ENCODE measurements at places on chromosomes 2 and 18. TPM values are rescaled to one million over a fixed set of nuclear protein-coding genes. Genes with fewer than 3 reads are reported as not detected.

DNA sequence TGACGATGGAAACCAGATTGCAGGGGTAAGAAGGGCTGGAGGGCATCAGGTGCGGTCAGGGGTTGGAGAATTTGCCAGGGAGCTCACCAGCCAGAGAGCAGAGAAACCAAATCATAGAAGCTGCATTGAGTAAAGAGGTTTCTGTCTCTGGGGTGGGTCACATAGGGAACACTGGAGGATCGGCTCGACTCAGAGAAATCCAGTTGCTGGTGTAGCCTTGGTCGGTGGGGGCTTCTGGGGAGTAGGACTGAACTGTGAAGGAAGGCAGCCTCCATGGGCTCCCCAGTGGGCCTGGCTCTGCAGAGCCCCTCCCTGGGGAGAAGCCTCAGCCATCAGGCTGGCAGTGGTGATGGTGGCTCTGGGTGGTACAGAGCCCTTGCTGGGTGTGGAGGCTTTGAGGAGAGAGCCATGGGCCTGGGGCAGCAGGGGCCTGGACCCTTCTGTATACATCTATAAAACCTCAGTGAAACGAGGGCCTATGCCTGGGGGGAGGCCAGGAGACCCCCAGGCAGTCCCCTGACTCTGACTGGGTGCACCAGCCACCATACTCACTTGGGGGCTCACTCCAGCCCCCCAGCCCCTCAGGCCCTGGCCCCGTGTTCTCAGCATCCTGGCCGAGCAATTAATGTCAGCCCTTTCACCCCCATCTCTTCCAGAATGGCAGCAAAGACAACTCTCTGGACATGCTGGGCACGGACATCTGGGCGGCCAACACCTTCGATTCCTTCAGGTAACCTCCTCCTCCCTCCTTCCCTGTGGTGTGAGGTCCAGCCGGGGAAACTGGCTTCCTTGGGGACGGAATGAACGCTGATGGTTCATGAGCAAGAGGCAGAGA is 124.5 kb downstream of the CTIF start:
- DNase-seq, result no peak

DNA sequence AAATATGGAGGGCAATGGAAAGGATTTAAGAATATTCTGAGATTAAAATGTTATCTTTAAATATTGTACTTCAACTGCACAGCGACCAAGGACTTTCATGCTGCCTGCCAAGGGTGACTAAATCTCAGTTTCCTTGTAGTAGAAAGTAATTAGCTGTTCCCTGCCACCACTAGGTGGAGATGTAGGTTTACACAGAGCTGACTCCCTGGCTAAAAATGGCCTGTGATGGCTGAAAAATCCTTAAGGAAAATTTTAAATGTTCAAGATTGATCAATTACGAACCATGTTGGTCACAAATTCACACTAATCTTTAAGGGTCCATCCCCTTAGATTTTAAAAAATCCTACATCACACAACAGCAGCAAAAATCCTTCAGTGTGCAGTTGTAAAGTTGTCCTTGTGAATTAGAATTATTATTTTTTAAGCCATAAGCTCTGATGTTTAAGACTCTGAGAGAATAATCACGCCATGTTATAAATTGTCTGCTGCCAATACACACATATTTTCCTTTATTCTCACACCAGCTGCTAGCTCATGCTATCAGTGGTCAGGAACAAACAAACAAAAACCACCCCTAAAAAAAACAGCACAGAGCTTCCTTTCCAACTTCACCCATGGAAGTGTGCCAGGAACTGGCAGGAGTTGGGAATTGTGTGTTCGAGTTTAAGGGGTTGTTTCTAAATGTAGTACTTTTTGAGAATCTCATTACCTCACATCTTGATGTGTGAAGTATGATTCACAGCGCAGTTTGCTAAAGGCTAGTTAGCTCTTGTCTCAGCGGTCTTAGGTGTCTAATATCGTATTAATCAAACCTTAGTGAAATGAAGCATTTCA is 399.8 kb downstream of the TMEM182 start:
- DNase-seq, result peak; percentile 36

DNA sequence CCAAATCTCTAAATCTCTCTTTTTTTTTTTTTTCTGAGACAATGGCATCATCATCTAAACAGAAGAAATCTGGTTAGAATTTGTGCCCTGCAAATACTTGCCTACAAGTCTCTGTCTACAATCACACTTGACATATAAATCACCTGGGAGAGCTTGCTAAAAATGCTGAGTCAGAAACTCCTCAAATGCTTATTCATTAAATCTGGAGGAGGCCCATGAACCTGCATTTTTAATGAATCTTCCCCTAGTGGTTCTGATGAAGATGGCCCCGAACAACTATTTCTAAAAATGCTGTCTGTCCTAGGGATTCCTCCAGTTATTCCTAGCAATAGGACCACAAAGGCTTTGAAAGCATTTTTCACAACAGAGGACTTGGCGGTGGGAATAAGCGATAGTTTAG is 1.6 kb upstream of the CSRNP3 start:
- DNase-seq, result no peak

DNA sequence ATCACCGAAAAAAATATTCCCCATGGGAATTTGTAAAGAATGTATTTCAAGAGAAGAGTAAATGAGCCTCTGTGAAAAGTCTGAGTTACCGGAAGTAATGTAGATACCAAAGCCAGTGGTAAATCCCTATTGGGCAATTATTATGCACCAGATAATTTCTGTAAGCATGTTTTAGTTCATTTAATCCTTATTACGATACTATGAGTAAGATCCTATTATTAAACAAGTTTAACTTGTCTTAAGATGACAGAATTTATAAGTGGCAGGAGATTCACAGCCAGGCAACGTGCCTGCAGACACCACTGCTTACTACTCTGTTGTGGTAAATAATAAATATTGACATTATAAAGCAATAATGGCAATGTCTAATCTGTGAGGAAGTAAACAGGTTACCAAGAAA is 280.8 kb upstream of the RGPD4 start:
- no peak for DNase-seq

The UGT1A3 gene
- total RNA-seq, result not detected

- no peak for DNase-seq
Observed at GRCh38 chr18:78685250-78685979, 294.2 kb upstream of the SALL3 start.

DNA sequence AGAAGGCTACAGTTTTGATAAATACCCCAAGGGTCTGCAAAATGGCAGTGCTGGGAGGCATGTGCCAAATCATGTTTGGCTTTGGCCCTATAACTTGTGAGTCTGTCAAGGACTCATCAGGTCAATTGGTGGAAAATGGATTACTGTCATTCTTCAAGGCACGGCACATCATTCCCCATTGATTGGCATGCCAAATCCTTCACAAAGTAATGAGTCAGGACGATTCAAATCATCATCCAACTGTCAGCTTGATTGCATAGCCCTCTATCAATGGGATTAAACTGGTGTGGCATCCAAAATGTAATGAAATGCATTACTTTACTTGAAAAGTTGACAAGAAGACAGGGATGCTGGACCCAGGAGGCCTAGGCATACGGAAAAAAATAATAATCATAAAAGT is 441.6 kb upstream of the PIK3C3 start:
- no peak for DNase-seq

DNA sequence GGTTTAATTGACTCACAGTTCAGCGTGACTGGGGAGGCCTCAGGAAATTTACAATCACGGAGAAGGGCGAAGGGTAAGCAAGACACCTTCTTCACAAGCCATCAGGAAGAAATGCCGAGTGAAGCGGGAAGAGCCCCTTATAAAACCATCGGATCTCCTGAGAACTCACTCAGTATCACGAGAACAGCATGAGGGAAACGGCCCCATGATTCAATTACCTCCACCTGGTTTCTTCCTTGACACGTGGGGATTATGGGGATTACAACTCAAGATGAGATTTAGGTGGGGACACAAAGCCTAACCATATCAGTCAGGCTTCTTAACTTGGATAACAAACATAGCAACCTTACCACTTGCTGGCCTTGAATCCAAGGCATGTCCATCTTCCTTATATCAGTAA is 289.0 kb upstream of the STON1 start:
- no peak for DNase-seq

The SRD5A2 gene
- not detected for total RNA-seq

GRCh38 chr2:29119211-29119610 is 4.0 kb downstream of the CLIP4 start:
- no peak for DNase-seq

DNA sequence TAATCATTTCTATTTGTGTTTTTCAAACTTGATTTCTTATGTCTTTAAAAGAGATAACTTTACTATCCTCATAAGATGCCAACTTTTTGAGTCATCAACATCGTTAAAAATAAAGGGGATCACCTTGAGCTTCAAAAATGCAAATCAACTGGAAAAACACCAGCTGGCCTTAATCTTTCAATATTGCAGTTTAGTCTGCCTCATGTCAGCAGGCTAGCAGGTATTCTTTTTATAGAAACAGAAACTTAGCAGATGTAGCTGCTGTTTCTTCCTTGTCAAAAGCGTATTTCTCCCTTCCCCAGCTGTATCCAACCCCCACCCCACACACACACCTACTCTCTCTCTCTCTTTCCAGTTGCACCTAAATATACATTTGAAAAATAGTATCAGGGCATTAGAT is 154.1 kb upstream of the ZNF804A start:
- no peak for DNase-seq

- no peak for DNase-seq
Observed at GRCh38 chr18:55983433-55983832, 395.4 kb upstream of the TCF4 start.

The ANKRD30BL gene
- total RNA-seq, result not detected

DNA sequence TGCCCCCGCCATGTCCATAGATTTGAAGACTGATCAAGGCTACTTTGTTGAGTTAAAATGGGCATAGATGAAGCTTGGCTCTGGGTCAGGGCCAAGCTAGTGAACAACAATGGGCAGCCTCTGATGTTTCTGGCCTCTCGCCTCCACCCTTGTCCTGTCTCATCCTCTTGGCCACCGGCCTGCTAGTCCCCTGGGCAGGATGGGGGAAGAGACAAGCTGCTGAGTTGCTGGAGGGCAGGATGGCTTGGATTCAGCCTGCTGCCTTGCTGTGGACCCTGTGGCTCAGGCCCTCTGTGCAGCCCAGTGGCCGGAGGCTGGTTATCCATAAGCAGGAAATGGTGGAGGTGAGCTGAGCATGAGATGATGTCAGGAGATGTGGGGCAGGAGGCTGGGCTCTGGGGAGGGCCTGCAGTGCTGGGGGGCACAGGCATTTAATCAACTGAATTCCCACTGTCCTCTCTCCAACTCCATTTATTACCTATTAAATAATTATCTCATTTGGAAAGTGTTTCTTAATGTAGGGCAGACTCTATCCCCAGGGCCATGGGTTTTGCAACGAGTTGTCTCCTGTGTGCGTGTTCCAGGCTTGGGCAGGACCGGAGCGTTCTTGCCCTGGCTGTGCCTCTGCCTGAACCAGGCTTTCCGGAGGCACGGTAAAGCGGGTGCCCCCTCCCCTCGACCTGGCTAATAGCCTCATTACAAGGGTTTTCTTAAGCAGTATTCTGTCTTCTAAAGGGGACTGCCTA is 122.9 kb downstream of the GLI2 start:
- peak; percentile 32 for DNase-seq

- peak; percentile 32 for DNase-seq
Observed at GRCh38 chr18:21191596-21192307, 50.3 kb upstream of the GREB1L start.

GRCh38 chr2:236862961-236863728 is 222.5 kb upstream of the COPS8 start:
- DNase-seq, result no peak

DNA sequence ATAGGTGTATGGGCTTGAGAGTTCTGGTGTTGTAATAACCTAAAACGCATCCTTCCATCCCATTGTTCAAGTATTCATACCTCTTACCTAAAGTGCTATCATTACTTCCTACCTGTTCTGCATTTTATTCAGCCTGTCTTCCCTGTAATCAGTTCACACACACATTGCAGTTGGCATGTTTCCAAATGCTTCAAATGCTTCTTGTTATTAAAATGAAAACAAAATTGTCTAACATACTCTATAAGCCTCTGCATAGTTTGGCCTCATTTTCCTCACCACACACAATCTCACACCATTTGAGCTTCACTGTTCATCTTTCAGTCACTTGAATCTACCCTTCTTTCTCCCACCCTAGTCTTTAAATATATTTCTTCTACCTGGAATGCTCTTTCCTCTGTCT is 1178.2 kb upstream of the NRXN1 start:
- no peak for DNase-seq

The LYG2 gene
- not detected for total RNA-seq

The GAREM1 gene
- not detected for total RNA-seq

DNA sequence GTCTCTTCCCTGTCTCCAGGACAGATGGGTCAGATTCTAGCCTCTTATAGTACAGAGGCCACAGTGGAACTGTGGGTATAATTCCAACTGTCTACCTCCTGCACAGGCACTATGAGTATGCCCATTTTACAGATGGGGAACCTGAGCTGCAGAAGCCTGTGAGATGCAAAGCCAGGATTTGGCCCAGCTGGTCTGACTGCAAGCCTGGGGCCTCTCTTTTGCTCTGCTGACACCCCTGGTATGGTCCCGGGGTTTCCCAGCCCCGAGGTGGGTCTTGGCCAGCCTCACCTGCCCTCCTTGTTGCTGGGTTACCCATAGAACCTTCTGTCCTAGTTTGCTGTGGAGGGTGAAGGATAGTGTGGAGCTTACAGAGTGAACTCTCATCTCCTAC is 9.8 kb downstream of the HS6ST1 start:
- DNase-seq, result no peak

The PROKR1 gene
- total RNA-seq, result not detected

DNA sequence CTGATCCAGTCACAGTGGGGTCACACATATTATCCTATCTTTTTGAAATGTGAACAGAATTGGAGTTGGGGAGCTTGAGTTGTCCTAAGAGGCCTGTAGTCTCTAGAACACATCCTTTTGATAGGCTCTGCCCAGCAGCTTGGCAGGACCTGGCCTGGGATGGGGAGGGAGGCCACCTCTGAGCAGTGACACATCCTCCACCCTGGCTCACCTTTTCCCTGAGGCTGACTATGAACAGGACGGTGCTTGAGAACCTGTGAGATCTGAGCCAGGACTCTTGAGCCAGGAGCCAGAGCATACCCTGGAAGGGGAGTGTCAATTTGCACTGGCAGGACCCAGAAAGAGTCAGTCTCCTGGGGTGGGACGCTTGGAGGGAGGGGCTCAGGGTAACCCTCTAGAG is 17.7 kb upstream of the ATP6V1B1 start:
- no peak for DNase-seq

The PDE11A gene
- total RNA-seq, result 2.6 TPM

The LAMA3 gene
- total RNA-seq, result 0.43 TPM

GRCh38 chr18:34495506-34495905 is 214.6 kb upstream of the DTNA start:
- DNase-seq, result peak; percentile 52

GRCh38 chr18:3368193-3368592 is 81.8 kb upstream of the TGIF1 start:
- DNase-seq, result no peak

The VWC2L gene
- total RNA-seq, result not detected

The RAX gene
- not detected for total RNA-seq

The VIT gene
- not detected for total RNA-seq

- no peak for DNase-seq
Observed at GRCh38 chr18:4060427-4061281, 394.5 kb downstream of the DLGAP1 start.

The OBSL1 gene
- total RNA-seq, result 117 TPM

The COL6A3 gene
- total RNA-seq, result 0.17 TPM

The ANKRD30B gene
- total RNA-seq, result not detected

- DNase-seq, result no peak
Observed at GRCh38 chr2:230773039-230773773, 60.6 kb downstream of the CAB39 start.

GRCh38 chr2:11746376-11746806 is at the start of gene LPIN1:
Gene LPIN1, plus strand, starts transcription at chr2:11746632. Its CDS starts 18,910 bp downstream, at chr2:11765542.
- DNase-seq, result peak; percentile 91

- no peak for DNase-seq
Observed at GRCh38 chr2:218393750-218394290, 5.8 kb upstream of the CTDSP1 start.

The PAX8 gene
- not detected for total RNA-seq
